ENCODE measurements at places on chromosomes 11 and 22.

DNA sequence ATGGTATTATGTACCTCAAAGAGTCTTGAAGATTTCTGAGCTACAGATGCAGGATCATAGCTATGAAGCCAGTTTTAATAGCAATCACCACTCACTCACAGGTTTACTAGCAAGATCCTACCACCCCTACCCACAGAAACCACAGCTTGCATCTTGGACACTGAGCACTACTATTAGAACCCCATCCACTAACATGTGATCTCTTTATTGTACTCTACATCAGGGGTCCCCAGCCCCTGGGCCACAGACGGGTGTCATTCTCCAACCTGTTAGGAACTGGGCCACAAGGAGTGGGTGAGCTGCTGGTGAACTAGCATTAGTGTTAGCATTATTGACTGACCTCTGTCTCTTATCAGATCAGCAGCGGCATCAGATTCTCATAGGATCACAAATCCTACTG, 844.8 kb upstream of the CHORDC1 start:
- DNase-seq, result no peak

DNA sequence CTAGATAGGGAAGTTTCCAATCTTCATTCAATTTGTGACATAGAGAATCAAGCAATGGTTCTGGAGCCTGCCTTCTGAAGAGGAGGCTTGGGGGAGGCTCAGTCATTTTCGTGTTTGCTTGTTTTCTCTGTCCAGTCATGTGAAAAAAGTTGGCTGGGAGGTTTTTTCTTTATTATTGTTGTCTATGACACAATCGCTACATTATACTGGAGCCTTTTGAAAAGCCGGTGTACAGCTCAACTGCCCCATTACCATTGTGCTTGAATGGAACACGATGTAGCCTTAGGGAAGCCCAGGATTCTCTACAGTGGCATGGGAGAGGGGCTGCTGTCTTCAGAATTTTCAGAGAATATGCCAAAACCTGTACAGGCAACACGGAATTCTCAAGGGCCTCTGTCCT, 57.9 kb upstream of the NCAM1 start:
- no peak for DNase-seq

GRCh38 chr11:128506999-128507611, 80.3 kb downstream of the ETS1 start:
- DNase-seq, result no peak

DNA sequence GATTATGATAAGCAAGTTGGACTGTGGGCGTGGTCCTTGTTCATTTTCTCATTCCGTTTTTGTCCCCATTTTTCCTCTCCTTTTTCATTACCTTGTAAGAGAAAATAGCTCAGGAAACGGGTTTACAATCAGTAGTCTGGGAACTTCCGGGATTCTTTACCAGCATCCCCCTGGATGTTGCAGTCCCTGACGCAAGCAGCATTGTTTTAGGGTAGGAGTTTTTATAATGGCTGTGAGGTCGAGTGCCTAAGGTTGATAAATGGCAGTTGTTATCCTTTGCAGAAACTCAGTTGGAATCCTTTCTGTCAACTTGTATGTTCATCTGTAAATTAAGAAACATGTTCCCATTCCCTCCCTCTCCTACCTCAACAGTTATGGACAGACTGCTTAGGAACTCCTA, 68.3 kb downstream of the ARHGEF12 start:
- DNase-seq, result no peak

- DNase-seq, result no peak
Measured at GRCh38 chr11:85464283-85464682, 162.9 kb downstream of the DLG2 start.

DNA sequence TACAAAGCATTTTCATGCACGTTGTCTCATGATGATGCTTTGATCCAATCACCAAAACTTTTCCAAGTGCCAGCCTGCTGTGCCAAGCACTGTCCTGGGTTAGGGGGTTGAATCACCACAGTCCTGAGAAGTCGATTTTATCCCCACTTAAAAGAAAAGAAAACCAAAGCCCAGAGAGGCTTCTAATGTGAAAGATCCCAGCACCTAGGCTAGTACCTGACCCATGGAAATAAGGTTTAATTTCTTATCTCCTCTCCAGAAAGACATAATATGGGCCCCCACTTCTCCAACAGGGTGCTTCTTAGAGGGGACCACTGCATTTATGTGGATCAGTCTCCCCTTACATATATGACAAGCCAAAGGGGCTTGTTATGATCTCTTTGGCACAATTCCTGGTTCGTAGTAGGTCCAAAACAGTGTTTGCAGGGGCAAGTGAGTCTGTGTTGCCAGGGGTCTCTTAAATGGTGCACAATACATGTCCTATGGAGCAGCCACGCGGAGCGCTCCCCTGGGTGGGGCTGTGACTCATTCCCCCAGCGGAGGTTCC, 1.9 kb upstream of the BCL9L start:
- DNase-seq, result no peak

GRCh38 chr22:45845076-45845487, 131.9 kb downstream of the WNT7B start:
- no peak for DNase-seq

GRCh38 chr22:24871611-24872205, 65.7 kb downstream of the SGSM1 start:
- no peak for DNase-seq

DNA sequence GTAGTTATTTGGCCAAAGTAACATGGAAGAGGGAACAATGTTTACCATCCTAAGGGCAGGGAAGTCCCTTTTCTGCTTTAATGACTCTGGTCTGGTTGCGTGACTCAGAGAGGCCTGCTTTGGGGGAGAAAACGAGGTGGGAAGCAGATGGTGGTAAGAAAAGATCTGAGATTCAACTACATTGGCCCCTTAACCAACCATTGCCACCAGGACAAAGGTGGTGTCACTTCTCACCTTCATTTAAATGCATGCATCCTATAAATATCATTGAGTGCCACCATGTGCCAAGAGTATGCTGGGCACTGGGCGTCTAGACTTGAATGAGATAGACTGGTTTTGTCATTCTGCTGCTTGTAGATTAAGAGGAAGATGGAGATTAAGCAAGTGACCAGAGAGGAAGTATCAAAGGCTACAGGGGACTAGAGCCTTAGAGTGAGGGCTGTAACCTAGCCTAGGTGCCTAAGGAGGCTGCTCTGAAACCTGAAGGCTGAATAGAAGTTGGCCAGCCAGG, 3.6 kb upstream of the SORL1 start:
- DNase-seq, result no peak

GRCh38 chr22:38443628-38444521, 11.1 kb downstream of the KCNJ4 start:
- DNase-seq, result no peak
